ENCODE measurements at places on chromosomes 13 and 19. TPM values are rescaled to one million over a fixed set of nuclear protein-coding genes. Genes with fewer than 3 reads are reported as not detected.

DGKH gene
- 7.0 TPM for total RNA-seq

ZNF177 gene
- 2.2 TPM for total RNA-seq

APLP1 gene
- 26.9 TPM for total RNA-seq

ZNF682 gene
- total RNA-seq = 1.4 TPM

CGB5 gene
- not detected for total RNA-seq

SHISA7 gene
- total RNA-seq = not detected

TUBGCP3 gene
- total RNA-seq = 26.3 TPM

PSG6 gene
- total RNA-seq = 0.99 TPM

TNFSF13B gene
- 0.47 TPM for total RNA-seq

C1QTNF9B gene
- not detected for total RNA-seq

GATAD2A gene
- 125 TPM for total RNA-seq

DNA sequence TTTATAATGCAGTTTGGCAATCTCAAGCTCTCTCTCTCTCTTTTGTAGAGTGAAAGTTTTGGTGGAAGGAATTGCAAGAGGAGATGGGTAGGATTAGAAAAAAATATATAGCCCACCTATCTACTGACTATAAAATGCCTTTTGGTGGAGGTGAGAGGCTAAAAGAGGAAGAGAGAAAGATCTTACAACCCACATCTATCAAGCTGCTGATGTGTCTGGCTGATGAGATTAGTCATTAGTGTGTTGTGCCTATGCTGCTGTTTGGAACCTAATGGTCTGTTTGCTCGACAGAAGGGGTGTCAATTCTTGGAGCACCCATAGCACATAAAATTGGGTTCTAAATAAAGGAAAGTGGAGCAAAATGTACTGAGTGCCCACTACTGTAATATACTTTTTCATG, 411.0 kb downstream of the HS6ST3 start:
- no peaks in the 10 kb centered on the region for H3K4me1 ChIP-seq
- no peak overlapping the region for H3K27ac ChIP-seq
- H3K4me3 ChIP-seq = no peak overlapping the region
- H3K27me3 ChIP-seq = no peaks in the 10 kb centered on the region
- no peaks in the 10 kb centered on the region for H3K36me3 ChIP-seq
- DNase-seq = no peak

- peaks cover 21% of the 10 kb centered on the region for H3K4me1 ChIP-seq
- H3K4me3 ChIP-seq = peak within 1 kb of the TSS; percentile 96
- H3K27ac ChIP-seq = peak within 1 kb of the TSS; percentile 98
- no peaks in the 10 kb centered on the region for H3K36me3 ChIP-seq
Observed at GRCh38 chr19:43619262-43620060, at the start of gene ZNF428. Gene ZNF428 (minus strand): TSS chr19:43619629. CDS start chr19:43614304, 5,325 bp downstream.

- peaks cover 13% of the 10 kb centered on the region for H3K36me3 ChIP-seq
- H3K4me1 ChIP-seq = peaks cover 6% of the 10 kb centered on the region
- H3K4me3 ChIP-seq = no peak overlapping the region
- peaks cover 3% of the 10 kb centered on the region for H3K27me3 ChIP-seq
- no peak overlapping the region for H3K27ac ChIP-seq
Observed at GRCh38 chr19:51821921-51822320, 27.0 kb downstream of the FPR3 start.

DNA sequence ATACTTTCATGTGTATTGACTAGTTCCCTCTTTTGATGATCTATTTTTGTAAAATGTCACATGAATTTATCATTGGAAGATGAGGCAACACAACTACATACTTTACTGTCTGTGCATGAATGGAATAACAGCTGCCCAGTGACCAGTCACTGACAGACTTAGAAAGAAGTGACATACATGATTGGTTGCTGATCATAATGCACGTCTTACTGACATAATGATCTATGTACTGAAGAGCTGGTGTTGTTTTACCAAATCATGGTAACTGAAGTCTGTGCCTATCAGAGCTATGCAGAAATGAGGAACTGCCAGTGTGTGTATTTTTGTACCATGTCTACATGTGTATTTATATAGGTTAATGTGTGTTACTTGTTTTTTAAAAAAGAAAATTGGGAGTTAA, 26.5 kb downstream of the GPR18 start:
- no peak for DNase-seq
- H3K27me3 ChIP-seq = no peaks in the 10 kb centered on the region
- H3K4me1 ChIP-seq = peaks cover 39% of the 10 kb centered on the region
- no peak overlapping the region for H3K4me3 ChIP-seq

DNA sequence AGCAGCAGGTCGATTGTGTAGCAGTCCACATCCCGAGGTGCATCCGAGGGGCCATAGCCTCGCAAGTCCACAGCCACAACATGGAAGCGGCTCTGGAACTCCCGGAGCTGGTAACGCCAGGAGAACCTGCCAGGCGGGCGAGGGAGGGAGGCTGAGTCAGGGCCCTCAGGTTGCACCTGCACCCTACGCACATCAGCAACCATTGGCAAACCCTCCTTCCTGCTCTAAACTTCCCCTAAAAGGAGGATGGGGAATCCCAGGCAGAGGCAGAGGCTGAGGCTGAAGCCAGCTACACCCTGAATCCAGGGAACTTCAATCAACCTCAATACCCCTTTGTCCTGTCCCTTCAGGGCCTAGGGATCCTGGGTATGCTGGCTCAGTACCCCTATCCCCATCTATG, 977 bp downstream of the EPHX3 start:
- peaks cover 16% of the 10 kb centered on the region for H3K36me3 ChIP-seq
- H3K27me3 ChIP-seq = peaks cover 13% of the 10 kb centered on the region
- H3K4me1 ChIP-seq = 0 out of 2 replicates have a peak, but pooled peaks cover 6% of the 10 kb centered on the region
- no peak overlapping the region for H3K27ac ChIP-seq

- no peak overlapping the region for H3K27ac ChIP-seq
- peaks cover 4% of the 10 kb centered on the region for H3K27me3 ChIP-seq
- H3K4me1 ChIP-seq = no peaks in the 10 kb centered on the region
- H3K4me3 ChIP-seq = no peak overlapping the region
- no peaks in the 10 kb centered on the region for H3K36me3 ChIP-seq
Observed at GRCh38 chr13:36774931-36775330, 44.1 kb upstream of the RFXAP start.

GRCh38 chr13:58992478-58993042, 1171.2 kb downstream of the DIAPH3 start:
- no peak overlapping the region for H3K4me3 ChIP-seq
- no peaks in the 10 kb centered on the region for H3K36me3 ChIP-seq
- no peak overlapping the region for H3K27ac ChIP-seq
- DNase-seq = no peak

DNA sequence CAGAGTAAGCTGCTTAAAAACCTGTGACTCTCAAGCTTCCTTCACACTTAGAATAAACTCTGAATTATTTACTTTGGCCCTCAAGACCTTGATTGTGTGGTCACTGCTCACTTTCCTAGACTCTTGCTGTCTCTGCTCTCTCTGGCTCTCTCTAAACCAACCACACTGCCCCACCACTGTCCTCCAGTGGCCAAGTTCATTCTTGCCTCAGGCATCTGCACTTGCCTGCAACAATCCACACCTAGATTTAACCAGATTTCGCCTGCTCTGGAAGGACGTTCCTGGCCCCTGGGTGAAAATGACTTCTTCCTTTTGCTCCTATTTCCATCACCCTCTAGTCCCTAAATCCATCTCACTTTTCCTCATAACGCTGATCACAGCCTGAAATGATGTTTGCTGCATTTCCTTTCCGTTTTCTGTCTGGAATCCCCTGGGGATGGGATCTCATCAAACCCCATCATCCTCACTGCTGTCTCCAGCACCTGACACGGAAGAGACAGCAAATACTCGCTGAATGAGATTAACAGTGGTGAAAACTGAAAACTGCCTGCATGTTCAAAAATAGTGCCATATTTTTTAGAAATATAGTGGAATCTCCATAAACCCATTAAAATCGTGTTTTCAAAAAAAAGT, 232.6 kb downstream of the UQCRFS1 start:
- H3K4me3 ChIP-seq = no peak overlapping the region
- peaks cover 6% of the 10 kb centered on the region for H3K27me3 ChIP-seq
- H3K4me1 ChIP-seq = peaks cover 11% of the 10 kb centered on the region
- peak; percentile 71 for DNase-seq
- H3K36me3 ChIP-seq = no peaks in the 10 kb centered on the region

- no peaks in the 10 kb centered on the region for H3K4me1 ChIP-seq
- DNase-seq = no peak
- no peak overlapping the region for H3K27ac ChIP-seq
- no peaks in the 10 kb centered on the region for H3K27me3 ChIP-seq
- H3K36me3 ChIP-seq = no peaks in the 10 kb centered on the region
Observed at GRCh38 chr13:68970532-68970931, 1137.1 kb upstream of the ATXN8OS start.

DNA sequence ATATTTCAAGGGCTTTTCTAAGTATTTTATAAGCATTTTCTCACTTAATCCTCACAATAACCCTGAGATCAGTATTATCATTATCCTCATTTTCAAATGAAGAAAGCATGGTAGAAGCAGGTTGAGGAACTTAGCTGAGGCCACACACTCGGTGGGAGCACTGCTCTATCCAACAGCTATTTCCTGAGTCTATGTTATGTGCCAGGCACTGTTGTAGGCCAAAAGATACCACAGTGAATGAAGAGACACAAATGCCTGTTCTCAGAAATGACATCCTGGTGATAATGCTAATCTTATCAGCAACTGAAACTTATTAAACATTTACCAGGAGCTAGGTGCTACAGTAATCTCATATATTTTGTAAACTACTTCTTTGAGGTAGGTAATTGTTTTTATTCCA, 553.9 kb upstream of the ARGLU1 start:
- H3K27ac ChIP-seq = no peak overlapping the region
- peaks cover 4% of the 10 kb centered on the region for H3K27me3 ChIP-seq
- H3K4me1 ChIP-seq = peaks cover 13% of the 10 kb centered on the region
- H3K36me3 ChIP-seq = no peaks in the 10 kb centered on the region
- DNase-seq = no peak
- H3K4me3 ChIP-seq = no peak overlapping the region

DNA sequence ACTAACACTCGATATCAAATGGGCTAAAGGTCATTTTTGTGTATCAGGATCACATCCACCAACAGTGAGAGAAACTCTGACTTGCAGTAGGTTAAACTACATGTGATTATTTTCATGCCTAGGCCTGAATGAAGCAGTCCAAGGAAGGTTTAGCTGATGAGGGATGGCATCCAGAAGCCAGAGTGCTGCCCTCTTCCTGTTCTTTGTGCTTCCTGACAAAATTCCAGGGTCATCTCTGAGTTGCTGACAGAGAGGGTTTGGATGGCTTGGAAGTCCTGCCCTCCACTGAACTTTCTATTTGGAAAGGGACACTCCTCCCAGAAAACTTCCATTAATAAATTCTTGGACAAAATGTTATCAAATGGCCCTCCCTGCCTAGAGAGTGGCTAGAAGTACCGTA, 728.3 kb upstream of the SLC10A2 start:
- H3K27me3 ChIP-seq = no peaks in the 10 kb centered on the region
- H3K27ac ChIP-seq = no peak overlapping the region
- no peak for DNase-seq
- H3K4me3 ChIP-seq = no peak overlapping the region
- no peaks in the 10 kb centered on the region for H3K4me1 ChIP-seq

DNA sequence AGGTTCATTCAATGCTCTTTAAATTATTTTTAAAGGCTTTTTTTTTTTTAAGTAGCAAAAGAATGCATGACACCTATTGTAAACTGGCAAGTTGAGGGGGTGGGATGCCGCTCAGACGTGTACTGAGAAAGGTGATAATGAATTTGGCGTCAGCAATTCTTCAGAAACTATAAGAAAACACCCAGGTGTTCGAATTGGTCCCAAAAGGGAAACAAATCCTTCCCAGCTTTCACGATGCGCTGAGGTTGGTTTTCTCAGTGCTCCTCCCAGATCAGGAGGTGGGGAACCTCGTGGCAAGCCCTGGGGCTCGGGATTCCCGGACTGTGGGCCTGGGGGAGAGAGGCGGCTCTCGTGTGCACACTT, 543 bp upstream of the FAM124A start:
- no peak for DNase-seq
- H3K36me3 ChIP-seq = no peaks in the 10 kb centered on the region
- no peaks in the 10 kb centered on the region for H3K4me1 ChIP-seq

- no peaks in the 10 kb centered on the region for H3K36me3 ChIP-seq
- H3K27me3 ChIP-seq = peaks cover 37% of the 10 kb centered on the region
- no peak overlapping the region for H3K27ac ChIP-seq
- DNase-seq = no peak
- peaks cover 5% of the 10 kb centered on the region for H3K4me1 ChIP-seq
- no peak overlapping the region for H3K4me3 ChIP-seq
Observed at GRCh38 chr19:6593651-6594416, 2.9 kb upstream of the CD70 start.

DNA sequence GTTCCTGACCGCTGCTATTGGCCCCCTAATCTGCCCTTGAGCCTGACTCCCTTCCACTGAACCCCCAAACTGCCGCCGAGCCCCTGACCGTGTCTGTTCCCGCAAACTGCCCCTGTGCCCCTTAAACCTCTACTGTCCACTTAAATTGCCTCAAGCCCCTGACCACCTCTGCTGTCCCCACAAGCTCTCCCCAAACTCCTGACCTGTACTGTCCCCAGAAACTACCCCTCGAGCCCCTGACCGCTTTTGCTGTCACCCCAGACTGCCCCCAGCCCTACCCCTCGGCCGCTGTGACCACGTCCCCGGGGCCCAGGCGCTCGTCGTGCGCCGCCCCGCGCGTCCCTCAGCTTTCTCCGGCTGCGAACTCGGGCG, 382 bp downstream of the ZNF77 start:
- H3K36me3 ChIP-seq = peaks cover 10% of the 10 kb centered on the region
- no peak for DNase-seq
- H3K4me3 ChIP-seq = peak overlapping the region; percentile 95
- H3K27me3 ChIP-seq = peaks cover 4% of the 10 kb centered on the region

- no peak overlapping the region for H3K27ac ChIP-seq
- H3K36me3 ChIP-seq = peaks cover 5% of the 10 kb centered on the region
- no peak overlapping the region for H3K4me3 ChIP-seq
- peaks cover 1% of the 10 kb centered on the region for H3K4me1 ChIP-seq
- DNase-seq = no peak
Observed at GRCh38 chr13:113567681-113568080, 16.9 kb upstream of the TFDP1 start.

DNA sequence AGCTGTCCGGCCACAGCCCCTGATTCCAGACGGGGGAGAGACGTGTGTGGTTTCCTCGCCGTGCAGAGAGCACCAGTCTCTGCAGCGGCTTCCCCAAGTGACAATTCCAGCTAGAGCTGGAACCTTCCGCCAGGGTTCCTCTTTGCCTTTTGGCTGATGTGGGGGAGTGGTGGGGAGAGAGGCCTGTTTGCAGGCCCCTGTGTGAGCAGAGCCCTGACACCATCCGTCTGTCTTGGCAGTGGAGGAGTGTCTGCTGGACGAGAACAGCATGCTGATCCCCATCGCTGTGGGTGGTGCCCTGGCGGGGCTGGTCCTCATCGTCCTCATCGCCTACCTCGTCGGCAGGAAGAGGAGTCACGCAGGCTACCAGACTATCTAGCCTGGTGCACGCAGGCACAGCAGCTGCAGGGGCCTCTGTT, 25.0 kb downstream of the LAMP1 start:
- H3K4me1 ChIP-seq = no peaks in the 10 kb centered on the region
- peaks cover 4% of the 10 kb centered on the region for H3K27me3 ChIP-seq
- H3K36me3 ChIP-seq = peaks cover 35% of the 10 kb centered on the region
- DNase-seq = no peak
- H3K4me3 ChIP-seq = no peak overlapping the region

GRCh38 chr19:5075597-5075996, 106.7 kb downstream of the KDM4B start:
- H3K27me3 ChIP-seq = no peaks in the 10 kb centered on the region
- DNase-seq = no peak
- H3K36me3 ChIP-seq = peaks cover 9% of the 10 kb centered on the region
- H3K4me3 ChIP-seq = no peak overlapping the region
- H3K4me1 ChIP-seq = no peaks in the 10 kb centered on the region

All from HFFc6 (cell line).